ENCODE measurements at places on chromosomes 2 and 18.

GRCh38 chr2:159399716-159400415, 113.4 kb upstream of the WDSUB1 start:
- no peak for DNase-seq

- no peak for DNase-seq
These were observed 742.3 kb upstream of the CELF4 start for GRCh38 chr18:38307914-38308313.

DNA sequence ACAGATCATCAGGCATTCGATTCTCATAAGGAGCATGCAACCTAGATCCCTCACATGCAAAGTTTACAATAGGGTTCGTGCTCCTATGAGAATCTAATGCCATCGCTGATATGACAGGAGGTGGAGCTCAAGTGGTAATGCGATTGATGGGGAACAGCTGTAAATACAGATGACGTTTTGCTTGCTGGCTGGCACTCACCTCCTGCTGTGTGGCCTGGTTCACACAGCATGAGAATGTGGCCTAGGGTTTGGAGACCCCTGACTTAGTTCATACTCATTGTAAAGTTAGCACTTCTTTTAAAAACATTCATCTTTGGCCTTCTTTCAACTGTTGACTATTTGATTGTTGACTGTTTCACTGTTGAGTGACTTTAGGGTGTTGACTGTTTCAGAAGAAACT, 8.7 kb upstream of the CHMP1B start:
- no peak for DNase-seq

GRCh38 chr2:85611217-85611704, 605 bp downstream of the C2orf68 start:
- DNase-seq = no peak

GRCh38 chr2:30139131-30139870, 7.5 kb upstream of the YPEL5 start:
- DNase-seq = no peak

DNA sequence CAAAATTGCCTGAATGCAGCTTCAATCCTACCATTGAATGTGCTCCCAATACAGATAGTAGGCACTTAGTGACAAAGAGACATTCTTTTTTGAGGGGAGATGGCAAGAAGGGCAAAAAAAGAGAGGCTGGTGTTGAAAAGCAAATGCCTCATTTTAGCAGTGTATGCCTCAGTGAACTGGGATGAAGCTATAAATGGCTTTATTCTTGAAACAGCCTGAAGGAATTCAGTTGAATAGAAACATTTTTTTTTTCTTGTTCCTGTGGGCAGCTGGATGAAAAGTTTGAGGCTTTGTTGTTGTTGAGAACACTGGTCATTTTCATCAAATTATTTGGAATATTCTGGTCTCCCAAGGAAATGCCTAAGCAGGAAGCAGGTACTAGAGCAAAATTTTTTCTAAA, 228.9 kb downstream of the RNF144A start:
- no peak for DNase-seq

- no peak for DNase-seq
These were observed 185.4 kb upstream of the OSR1 start for GRCh38 chr2:19543663-19544383.

DNA sequence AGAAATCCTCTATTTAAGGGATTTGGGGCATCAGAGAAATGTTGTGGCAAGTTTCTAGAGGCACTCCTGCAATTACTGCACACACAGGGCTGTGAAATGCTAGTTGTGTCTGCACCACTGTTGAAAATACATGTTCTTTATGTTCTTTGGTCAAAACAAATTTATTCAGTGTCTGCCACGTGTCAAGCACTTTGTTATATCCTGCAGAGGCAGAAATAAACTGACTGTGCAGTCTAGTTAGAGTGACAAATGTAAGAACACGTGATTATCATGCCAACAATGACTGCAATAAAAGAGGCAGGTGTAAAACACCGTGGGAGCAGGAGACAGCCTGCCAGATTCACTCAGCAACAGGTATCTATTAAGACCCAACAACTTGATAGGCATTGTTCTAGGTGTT, 423.3 kb downstream of the LRP1B start:
- no peak for DNase-seq

DNA sequence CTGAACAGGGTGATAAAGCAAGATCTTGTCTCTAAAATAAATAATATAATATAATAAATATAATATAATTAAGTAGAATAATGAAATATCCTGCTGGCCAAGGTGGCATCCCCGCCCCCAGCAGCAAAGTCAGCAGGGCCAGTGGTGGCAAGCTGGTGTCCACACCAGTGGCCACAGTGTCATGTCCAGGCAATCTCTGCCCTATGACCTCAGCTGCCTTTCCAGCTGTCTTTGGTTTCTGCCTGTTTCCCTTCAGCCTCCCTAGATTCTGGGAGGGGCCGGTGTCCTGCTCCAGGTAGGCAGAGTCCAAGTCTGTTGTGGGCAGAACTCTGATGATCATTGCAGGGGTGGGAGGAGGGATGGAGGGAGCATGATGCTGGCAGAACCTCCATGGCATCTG, 16.2 kb upstream of the STEAP3 start:
- DNase-seq = no peak

GRCh38 chr2:240670402-240670801, 12.3 kb downstream of the AQP12B start:
- peak; percentile 30 for DNase-seq

DNA sequence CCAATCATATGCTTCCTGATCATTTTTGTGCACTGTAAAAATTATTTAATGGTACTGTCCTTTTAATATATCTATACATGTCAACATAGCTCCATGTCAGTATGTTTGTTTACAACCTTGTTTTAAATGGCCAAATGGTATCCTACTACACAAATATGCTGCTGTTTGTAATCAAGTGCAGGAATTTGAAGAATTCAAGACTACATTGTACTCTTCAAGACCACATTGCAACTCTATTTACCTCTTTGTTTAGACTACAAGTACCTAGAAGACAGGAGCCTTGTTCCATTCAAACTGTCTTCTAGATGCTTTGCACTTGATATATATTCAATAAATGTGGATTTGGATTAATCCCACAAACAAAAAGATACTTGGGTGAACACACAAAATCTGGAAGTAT, 41.7 kb downstream of the CNTNAP5 start:
- DNase-seq = no peak

DNA sequence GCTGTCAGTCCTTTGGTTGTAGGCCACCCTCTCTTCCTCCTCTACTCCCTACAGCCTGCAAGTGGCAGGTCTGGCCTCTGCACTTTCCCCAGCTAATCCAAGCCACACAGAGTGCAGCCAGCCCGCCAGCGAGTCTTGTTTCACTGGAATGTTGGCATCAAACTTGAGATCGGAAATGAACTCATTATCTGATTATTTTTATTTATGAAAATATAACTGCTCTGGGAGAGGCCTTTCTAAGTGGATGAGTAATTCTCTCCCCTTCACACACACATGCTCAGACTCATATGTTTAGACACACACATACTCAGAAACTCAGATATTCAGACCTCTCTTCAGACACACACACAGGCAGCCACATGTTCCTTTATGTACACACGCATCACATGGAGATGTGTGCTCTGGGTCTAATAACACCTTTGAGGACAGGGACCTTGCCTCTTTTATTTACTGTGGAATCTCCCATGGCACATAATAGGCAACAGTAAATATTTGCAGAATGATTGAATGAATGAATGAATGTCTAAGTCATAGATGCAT, 151.3 kb downstream of the ZFP36L2 start:
- peak; percentile 95 for DNase-seq

DNA sequence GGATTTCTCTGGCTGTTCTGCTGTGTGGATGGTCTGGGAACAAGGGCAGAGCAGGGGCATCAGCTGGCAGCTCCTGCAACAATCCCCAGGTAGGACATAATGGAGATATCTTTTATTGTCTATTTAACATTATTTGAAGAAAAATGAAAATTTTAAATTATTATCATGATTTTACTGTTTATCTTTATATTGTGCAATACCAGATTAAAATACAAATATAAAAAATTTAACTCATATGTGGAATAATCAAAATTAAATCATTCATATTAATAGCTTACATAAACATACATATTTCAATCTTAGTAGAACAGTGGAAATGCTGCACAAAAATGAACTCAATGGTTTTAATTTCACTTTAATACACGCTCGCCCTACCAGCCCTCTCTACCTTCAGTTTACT, 70.6 kb upstream of the FAM110C start:
- DNase-seq = no peak

GRCh38 chr2:147488472-147488871, 356.4 kb upstream of the ACVR2A start:
- DNase-seq = no peak

- no peak for DNase-seq
These were observed 615 bp downstream of the AKAIN1 start for GRCh38 chr18:5196253-5197031.

DNA sequence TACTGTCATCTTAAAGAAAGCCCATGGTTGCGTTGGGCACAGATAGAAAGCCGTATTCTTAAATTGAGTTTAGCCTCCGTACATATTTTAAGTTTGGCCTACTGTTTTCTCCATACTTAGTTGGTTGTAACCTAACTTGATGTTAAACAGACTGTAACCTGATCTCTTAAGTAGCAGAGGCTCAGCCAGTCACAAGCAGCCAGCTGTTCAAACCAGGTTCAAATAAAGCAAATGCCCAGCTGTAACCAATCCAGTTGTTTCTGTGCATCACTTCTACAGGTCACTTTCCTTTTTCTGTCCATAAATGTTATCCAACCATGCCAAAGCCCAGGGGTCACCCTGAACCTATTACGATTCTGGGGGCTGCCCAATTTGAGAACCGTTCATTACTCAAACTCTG, 10.0 kb upstream of the THADA start:
- DNase-seq = no peak

DNA sequence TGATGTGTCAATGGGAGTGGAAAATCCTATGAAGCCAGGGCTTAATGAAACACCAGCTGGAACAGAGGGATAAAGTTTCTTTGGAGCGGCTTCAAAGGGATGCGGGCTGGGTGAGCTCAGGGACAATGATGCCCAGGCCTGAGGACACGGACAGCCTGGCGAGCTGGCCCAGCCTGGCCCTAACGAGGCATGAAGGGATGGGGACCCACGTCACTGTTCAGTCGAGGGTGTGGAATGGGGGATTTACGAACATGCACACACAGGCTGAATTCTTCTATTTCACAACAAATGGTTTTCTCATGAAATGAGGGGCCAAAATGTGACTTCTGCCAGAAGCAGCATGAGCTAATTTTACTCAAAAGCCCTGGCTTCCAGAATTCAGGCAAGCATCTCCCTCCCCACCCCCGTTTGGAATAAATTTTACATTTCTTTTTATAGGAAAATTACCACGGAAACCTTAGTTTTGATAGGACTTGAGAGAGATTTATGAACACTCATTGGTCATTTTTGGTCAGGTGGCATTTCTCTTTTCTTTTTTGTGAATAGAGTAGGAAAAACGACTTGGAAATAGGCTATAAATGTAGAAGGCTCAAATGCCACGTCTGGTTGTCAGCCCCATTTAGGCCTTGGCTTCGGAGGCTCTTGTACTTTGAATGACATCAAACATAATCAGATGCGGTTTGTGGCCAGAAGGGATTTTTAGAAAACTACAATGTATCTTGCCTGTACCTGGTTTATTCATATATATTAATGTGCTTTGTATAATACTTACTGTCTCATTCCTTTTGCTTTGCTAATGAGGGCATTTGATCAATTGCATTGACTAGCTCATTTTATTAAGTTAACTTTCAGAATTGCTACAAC, 893.8 kb upstream of the CELF4 start:
- DNase-seq = no peak
